ENCODE measurements at places on chromosomes 3 and 15.

- H3K4me3 ChIP-seq, result no peak overlapping the region
- no peak overlapping the region for H3K27ac ChIP-seq
- no peaks in the 10 kb centered on the region for H3K4me1 ChIP-seq
- no peaks in the 10 kb centered on the region for H3K27me3 ChIP-seq
Measured at GRCh38 chr15:29454506-29454905, 184.9 kb upstream of the NSMCE3 start.

GRCh38 chr15:64163659-64164362 is 989 bp upstream of the PPIB start:
- peaks cover 20% of the 10 kb centered on the region for H3K4me1 ChIP-seq
- peak overlapping the region; percentile 72 for H3K27ac ChIP-seq
- H3K27me3 ChIP-seq, result no peaks in the 10 kb centered on the region
- peaks cover 16% of the 10 kb centered on the region for H3K36me3 ChIP-seq
- peak overlapping the region; percentile 46 for H3K4me3 ChIP-seq
- no peak for DNase-seq

GRCh38 chr3:158789592-158789991 is 12.3 kb upstream of the MFSD1 start:
- no peaks in the 10 kb centered on the region for H3K36me3 ChIP-seq
- no peaks in the 10 kb centered on the region for H3K4me1 ChIP-seq
- no peaks in the 10 kb centered on the region for H3K27me3 ChIP-seq
- H3K27ac ChIP-seq, result no peak overlapping the region

DNA sequence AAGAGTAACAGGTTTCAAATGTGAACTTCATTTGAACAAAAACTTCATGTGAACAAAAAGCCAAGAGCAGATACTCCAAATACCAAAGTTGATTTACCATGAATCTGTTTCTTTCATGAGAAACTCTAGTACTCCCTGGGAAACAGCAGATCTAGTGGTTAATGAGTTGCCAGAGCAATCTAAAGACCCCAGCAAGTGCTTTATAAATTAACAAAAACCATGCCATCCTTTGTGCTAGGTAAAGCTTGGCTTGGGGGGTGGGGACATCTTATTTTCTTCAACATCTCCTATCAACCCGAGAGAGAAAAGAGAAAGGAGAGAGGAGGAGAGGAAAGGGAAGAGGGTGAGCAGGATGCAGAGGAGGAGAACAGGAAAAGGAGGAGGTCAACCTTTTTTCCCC is 100.7 kb downstream of the TBL1XR1 start:
- no peak for DNase-seq
- peaks cover 7% of the 10 kb centered on the region for H3K36me3 ChIP-seq
- H3K4me3 ChIP-seq, result no peak overlapping the region
- H3K27ac ChIP-seq, result no peak overlapping the region
- no peaks in the 10 kb centered on the region for H3K4me1 ChIP-seq

GRCh38 chr3:112472691-112473090 is 26.6 kb downstream of the BTLA start:
- H3K36me3 ChIP-seq, result peaks cover 5% of the 10 kb centered on the region
- no peaks in the 10 kb centered on the region for H3K27me3 ChIP-seq
- peaks cover 28% of the 10 kb centered on the region for H3K4me1 ChIP-seq

DNA sequence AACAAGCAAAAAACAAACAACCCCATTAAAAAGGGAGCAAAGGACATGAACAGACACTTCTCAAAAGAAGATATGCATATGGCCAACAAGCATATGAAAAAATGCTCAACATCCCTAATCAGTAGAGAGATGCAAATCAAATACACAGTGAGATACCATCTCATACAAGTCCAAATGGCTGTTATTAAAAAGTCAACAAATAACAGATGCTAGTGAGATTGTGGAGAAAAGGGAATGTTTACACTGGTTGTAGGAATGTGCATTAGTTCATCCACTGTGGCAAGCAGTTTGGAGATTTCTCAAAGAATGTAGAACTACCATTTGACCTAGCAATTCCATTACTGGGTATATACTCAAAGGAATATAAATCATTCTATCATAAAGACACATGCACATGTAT is 44.5 kb downstream of the RIOX2 start:
- no peak overlapping the region for H3K4me3 ChIP-seq
- no peaks in the 10 kb centered on the region for H3K4me1 ChIP-seq
- DNase-seq, result no peak
- H3K27ac ChIP-seq, result no peak overlapping the region
- no peaks in the 10 kb centered on the region for H3K36me3 ChIP-seq

GRCh38 chr3:126900859-126901540 is 81.9 kb upstream of the PLXNA1 start:
- DNase-seq, result no peak
- no peak overlapping the region for H3K27ac ChIP-seq
- H3K4me3 ChIP-seq, result no peak overlapping the region
- H3K27me3 ChIP-seq, result no peaks in the 10 kb centered on the region

DNA sequence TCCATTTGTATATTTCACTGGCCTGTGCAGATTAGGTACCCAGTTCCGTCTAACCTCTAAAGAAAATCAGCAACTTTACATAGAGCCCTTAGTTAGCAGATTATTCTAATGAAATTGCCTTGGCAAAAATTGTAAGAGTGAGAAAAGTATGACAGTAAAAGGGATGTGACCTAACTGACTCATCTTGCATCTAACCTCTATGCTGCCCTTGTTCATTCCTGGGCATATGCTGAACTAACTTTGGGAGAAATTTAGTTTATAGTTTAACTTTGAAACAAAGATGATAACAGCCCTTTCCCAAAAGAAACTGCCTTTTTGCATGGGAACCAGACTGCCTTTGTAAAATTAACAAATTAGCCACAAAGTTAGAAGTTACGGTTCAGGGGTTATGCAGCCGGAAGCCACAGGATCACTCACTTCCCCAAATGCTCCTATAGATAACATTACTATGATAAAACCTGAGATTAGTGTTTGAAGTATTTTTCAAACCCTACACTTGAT is 839.8 kb upstream of the ALCAM start:
- no peaks in the 10 kb centered on the region for H3K4me1 ChIP-seq
- H3K36me3 ChIP-seq, result no peaks in the 10 kb centered on the region
- H3K4me3 ChIP-seq, result no peak overlapping the region
- DNase-seq, result no peak
- no peak overlapping the region for H3K27ac ChIP-seq
- no peaks in the 10 kb centered on the region for H3K27me3 ChIP-seq

GRCh38 chr15:91966194-91966552 is 112.7 kb downstream of the SLCO3A1 start:
- H3K4me3 ChIP-seq, result no peak overlapping the region
- no peak overlapping the region for H3K27ac ChIP-seq
- H3K36me3 ChIP-seq, result peaks cover 9% of the 10 kb centered on the region
- H3K4me1 ChIP-seq, result no peaks in the 10 kb centered on the region

DNA sequence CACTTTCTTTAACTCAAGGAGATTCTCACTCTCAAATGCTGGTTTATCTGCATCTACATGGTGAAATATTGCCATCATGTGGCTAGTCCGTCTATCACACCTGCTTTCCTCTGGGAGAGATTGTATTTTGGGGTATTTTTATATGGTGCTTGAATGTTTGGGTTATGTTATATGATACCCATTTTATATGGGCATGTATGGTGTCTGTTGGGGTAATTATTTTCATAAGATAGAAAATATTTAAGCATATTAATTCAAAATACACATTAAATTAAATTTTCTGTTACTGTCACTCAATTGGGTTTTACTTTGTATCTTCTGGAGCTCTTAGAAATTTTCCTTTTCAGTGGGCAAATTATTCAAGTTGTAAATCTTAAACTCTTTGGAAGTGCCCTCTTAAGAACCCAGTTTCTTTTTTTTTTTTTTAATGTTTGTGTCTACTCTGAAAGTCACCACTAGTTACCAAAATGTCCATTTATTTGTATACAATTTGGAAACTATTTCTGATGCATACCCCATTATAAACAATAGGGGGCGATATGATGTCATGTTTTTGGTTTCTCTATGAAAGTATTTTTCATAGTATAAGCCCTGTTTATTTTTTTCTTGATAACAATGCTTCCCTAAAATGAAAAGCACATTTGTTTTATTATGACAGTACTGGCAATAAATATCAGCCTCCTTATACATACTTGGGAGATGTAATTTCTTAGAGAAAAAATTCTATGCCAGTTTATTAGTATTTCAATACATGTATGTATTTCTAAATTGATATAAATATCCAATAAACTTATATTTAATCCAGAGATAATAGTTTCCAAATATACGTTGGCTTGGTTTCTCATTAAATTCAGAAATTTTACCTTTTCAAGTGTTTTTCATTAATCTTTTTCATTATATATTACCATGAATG is 36.1 kb upstream of the PLSCR5 start:
- no peaks in the 10 kb centered on the region for H3K4me1 ChIP-seq
- no peak overlapping the region for H3K4me3 ChIP-seq
- DNase-seq, result no peak
- no peaks in the 10 kb centered on the region for H3K36me3 ChIP-seq

- no peaks in the 10 kb centered on the region for H3K36me3 ChIP-seq
- H3K4me3 ChIP-seq, result no peak overlapping the region
- DNase-seq, result no peak
- no peaks in the 10 kb centered on the region for H3K27me3 ChIP-seq
- H3K27ac ChIP-seq, result no peak overlapping the region
Measured at GRCh38 chr3:77618686-77619085, 578.8 kb downstream of the ROBO2 start.

GRCh38 chr3:129595544-129596193 is 10.8 kb downstream of the PLXND1 start:
- no peaks in the 10 kb centered on the region for H3K36me3 ChIP-seq
- H3K27me3 ChIP-seq, result no peaks in the 10 kb centered on the region
- H3K4me1 ChIP-seq, result peaks cover 17% of the 10 kb centered on the region
- no peak overlapping the region for H3K4me3 ChIP-seq
- no peak overlapping the region for H3K27ac ChIP-seq

DNA sequence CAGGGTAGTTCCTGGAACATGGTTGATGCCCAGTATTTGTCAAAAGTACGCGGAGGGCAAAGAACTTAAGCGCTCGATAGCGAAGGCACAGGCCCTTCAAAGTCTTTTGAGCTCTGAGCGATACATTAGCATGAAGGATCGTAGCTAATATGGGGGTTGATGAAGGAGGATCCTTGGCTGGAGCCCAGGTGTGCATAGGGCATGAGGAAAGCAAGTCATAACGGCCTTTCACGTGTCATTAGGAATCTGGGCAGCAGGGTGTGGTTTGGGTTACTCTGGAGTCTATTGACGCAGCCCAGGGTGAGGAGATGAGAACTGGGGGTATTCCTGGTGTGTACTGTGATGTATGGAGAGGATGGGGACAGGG is 31.7 kb downstream of the SPINK8 start:
- H3K4me3 ChIP-seq, result peak overlapping the region; percentile 84
- H3K4me1 ChIP-seq, result peaks cover 16% of the 10 kb centered on the region
- H3K36me3 ChIP-seq, result peaks cover 17% of the 10 kb centered on the region
- peak overlapping the region; percentile 88 for H3K27ac ChIP-seq

DNA sequence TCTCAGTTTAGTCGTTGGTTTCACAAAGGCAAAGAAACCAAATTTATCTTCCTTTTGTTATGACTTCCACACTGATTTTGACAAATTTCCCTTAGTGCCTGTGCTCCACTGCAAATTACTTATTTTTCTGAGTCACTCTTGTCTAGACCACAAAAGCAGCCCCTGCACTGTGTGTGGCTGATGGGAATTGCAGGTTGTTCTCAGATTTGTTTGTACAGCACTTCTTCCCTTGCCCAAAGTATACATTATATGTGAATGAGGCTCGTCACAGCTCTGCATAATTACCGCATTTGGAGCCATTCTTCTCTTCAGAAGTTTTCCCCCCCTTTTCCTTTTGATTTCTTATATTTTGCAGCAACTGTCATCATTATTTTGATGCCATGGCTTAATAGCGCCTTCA is 354.2 kb upstream of the IL12A start:
- no peaks in the 10 kb centered on the region for H3K36me3 ChIP-seq
- H3K27me3 ChIP-seq, result no peaks in the 10 kb centered on the region
- DNase-seq, result no peak
- no peak overlapping the region for H3K4me3 ChIP-seq
- no peaks in the 10 kb centered on the region for H3K4me1 ChIP-seq

GRCh38 chr15:38085114-38085513 is 150.7 kb downstream of the TMCO5A start:
- H3K27ac ChIP-seq, result no peak overlapping the region
- no peak overlapping the region for H3K4me3 ChIP-seq
- no peaks in the 10 kb centered on the region for H3K4me1 ChIP-seq
- no peaks in the 10 kb centered on the region for H3K27me3 ChIP-seq
- no peaks in the 10 kb centered on the region for H3K36me3 ChIP-seq

GRCh38 chr3:73094129-73094528 is 32.7 kb downstream of the EBLN2 start:
- no peak overlapping the region for H3K27ac ChIP-seq
- no peaks in the 10 kb centered on the region for H3K4me1 ChIP-seq
- no peaks in the 10 kb centered on the region for H3K27me3 ChIP-seq
- H3K36me3 ChIP-seq, result no peaks in the 10 kb centered on the region

- no peak overlapping the region for H3K27ac ChIP-seq
- H3K4me1 ChIP-seq, result no peaks in the 10 kb centered on the region
- H3K36me3 ChIP-seq, result no peaks in the 10 kb centered on the region
Measured at GRCh38 chr3:102447272-102447671, 12.5 kb downstream of the ZPLD1 start.

- H3K4me3 ChIP-seq, result no peak overlapping the region
- H3K36me3 ChIP-seq, result peaks cover under 1% of the 10 kb centered on the region
- H3K4me1 ChIP-seq, result peaks cover 6% of the 10 kb centered on the region
- no peak overlapping the region for H3K27ac ChIP-seq
- no peak for DNase-seq
- no peaks in the 10 kb centered on the region for H3K27me3 ChIP-seq
Measured at GRCh38 chr3:72373139-72373538, 475.1 kb downstream of the SHQ1 start.

GRCh38 chr3:55802816-55803215 is 315.7 kb upstream of the WNT5A start:
- no peak for DNase-seq
- no peak overlapping the region for H3K4me3 ChIP-seq
- H3K4me1 ChIP-seq, result no peaks in the 10 kb centered on the region

GRCh38 chr3:35793667-35794066 is 154.3 kb downstream of the ARPP21 start:
- H3K4me3 ChIP-seq, result no peak overlapping the region
- no peaks in the 10 kb centered on the region for H3K4me1 ChIP-seq
- no peak overlapping the region for H3K27ac ChIP-seq
- H3K27me3 ChIP-seq, result no peaks in the 10 kb centered on the region
- H3K36me3 ChIP-seq, result no peaks in the 10 kb centered on the region

- H3K27me3 ChIP-seq, result no peaks in the 10 kb centered on the region
- H3K4me3 ChIP-seq, result peak overlapping the region; percentile 98
- no peaks in the 10 kb centered on the region for H3K4me1 ChIP-seq
- no peak for DNase-seq
- H3K36me3 ChIP-seq, result no peaks in the 10 kb centered on the region
Measured at GRCh38 chr3:107523289-107523538, 452 bp downstream of the BBX start.

GRCh38 chr3:52507359-52507758 is 12.2 kb downstream of the STAB1 start:
- H3K27ac ChIP-seq, result no peak overlapping the region
- H3K4me3 ChIP-seq, result no peak overlapping the region
- DNase-seq, result no peak
- no peaks in the 10 kb centered on the region for H3K27me3 ChIP-seq
- no peaks in the 10 kb centered on the region for H3K4me1 ChIP-seq
